ENCODE measurements at places on chromosomes 6 and 20. TPM values are rescaled to one million over a fixed set of nuclear protein-coding genes. Genes with fewer than 3 reads are reported as not detected.
A peak's percentile ranks its signal among the peaks of the same experiment; 100 is the strongest.

DNA sequence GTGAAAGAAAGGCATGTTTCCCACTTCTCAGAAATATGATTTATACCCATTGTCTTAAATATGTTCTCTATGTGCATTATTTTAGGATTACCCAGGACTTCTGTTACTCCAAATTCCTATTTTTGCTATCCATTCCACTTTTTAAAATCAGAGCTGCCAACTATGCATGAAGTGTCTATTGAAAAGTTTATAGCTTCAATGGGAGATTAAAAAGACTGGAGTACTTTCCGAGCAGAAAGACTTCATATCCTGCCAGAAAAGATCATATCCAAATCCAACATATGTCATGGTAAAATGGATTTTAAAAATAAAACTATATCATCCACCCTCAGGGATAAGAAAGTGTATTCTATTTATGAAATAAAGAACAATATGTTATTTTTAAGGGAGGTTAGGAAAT lies 212.7 kb downstream of the COL12A1 start:
- no peak for DNase-seq

GRCh38 chr6:29702519-29703103 lies 20.6 kb upstream of the HLA-F start:
- DNase-seq = no peak

- DNase-seq = no peak
These were observed 106.0 kb downstream of the SAMD5 start for GRCh38 chr6:147614501-147614900.

DNA sequence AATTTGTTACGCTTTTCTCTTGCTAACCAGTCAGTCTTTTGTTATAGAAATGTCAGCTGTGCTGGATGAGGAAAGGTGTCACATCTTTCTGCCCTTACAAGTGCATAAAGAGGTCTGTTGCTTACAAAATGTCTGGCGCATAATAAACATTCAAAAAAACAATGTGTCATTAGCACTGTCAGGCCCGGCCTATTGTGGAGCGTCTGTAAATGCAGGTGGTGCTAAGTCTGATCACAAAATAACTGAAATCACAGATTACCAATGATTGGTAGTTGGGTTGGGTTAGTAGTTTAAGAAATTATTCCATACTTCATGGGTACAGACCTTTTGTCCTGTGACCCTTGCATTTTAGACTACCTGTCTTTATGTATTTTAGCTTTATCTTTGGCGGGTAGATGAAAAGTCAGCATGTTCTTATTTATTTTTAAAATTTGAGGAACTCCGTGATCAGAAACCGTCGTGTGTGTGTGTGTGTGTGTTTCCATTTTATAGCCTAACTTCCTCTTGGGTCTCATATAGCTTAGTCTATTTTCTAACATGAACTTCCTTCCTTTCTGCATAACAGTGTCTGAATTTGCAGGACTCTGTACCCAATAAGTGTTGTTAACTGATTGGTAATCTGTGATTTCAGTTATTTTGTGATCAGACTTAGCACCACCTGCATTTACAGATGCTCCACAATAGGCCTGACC lies 88.1 kb upstream of the IFNGR1 start:
- no peak for DNase-seq

- DNase-seq = no peak
These were observed 34.0 kb upstream of the FANCE start for GRCh38 chr6:35417979-35418661.

- no peak for DNase-seq
These were observed 133.3 kb upstream of the AGPAT4 start for GRCh38 chr6:161407115-161407514.

LAMA4 gene
- total RNA-seq = not detected

DNA sequence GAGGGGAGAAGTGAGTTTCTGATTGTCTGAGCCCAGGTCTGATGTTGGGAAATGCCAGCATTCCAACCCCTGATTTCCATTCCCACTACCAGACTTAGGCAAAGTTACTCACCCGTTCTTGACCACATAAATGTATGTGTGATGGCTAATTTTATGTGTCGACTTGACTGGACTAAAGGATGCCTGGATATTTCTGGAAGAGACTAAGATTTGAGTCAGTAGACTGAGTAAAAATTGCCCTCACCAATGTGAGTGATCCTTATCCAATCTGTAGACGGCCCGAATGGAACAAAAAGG lies 95.8 kb upstream of the TAB2 start:
- no peak for DNase-seq

C20orf144 gene
- 0.61 TPM for total RNA-seq

DNA sequence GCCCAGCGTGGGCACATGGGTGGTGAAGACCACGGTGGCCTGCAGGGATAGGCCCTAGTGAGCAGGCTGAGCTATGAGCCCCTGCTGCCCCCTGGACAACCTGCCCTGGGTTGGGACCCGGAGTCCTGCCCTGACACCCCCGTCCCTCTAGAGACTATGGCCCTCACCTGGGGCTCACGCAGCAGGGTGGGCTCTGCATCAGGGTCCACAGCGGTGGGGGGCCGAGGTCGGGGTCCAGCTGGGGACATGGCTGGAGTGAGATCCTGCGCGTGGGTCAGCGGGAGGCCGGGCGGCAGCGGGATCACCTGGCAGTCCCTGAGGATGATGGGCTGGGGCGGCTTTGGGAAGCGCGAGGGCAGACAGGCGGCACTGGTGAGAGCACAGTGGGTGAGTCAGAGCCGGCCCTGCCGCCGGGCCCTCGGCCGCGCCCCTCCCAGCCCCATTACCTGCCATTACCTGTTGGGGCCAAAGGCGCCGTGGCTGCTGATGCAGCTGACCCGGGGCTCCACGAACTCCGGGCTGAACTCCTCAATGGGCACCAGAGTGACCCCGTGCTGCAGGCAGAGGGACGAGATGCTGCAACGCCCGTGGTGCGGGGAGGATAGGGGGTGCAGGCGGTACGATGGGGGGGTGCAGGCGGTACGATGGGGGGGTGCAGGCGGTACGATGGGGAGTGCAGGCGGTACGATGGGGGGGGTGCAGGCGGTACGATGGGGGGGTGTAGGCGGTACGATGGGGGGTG lies 27.9 kb downstream of the ADRM1 start:
- DNase-seq = peak; percentile 3

SDCBP2 gene
- 0.94 TPM for total RNA-seq

SLC25A27 gene
- 2.3 TPM for total RNA-seq

DNA sequence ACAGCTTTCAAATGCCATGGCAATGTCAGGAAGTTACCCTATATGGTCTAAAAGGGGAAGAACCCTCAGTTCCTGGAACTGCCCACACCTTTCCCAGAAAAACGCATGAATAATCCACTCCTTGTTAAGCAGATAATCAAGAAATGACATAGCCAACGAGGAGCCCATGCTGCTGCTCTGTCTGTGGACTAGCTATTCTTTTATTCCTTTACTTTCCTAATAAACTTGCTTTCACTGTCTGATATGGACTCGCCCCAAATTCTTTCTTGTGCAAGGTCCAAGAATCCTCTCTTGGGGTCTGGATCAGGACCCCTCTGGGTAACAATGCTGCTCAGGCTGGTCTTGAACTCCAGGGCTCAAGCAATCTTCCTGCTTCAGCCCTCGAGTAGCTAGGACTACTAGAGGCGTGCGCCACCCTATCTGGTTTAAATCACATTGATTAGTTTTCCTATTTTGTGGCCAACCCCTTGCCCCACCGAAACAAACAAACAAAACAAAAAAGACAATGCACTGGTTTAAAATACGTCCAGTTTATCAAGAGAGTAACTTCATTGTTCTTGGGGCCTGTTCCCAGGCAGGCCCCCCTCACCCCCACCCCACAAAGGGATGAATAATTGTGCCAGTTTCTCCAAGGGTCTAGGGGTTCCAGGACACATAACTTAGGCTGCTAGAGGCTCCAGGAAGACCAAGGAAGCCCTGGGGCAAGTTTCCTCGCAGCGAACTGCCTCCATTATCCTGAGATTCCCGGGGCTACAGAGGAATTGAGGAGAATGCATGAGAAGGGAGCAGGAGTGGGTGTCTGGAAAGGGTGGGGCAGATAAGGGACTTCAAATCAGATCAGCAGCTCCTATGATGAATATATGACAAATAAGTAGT lies 10.1 kb upstream of the AKAP12 start:
- DNase-seq = no peak

EMILIN3 gene
- not detected for total RNA-seq

DNA sequence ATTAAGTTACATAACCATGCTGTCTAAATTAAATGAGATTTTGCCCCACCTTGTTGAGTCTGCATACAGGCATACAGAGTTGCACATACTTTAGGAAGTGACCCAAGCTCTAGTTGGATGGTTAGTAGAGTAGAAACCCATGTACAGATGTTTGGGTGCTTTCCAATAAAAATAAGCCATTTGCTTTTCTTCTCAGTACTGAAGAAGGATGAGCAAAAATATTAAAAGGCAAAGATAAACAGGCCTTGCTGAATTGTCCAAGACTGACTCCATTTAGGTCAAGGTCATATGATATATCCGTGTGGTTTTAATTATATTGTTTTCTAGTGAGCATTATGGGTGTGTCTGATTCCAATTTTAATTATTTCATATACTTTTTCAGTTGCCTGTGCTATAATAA lies 589.4 kb downstream of the RFPL4B start:
- DNase-seq = no peak

- no peak for DNase-seq
These were observed 4.7 kb upstream of the ENPP5 start for GRCh38 chr6:46175446-46175845.

IL17A gene
- total RNA-seq = not detected

GRCh38 chr6:123925350-123925749 lies 121.7 kb downstream of the NKAIN2 start:
- no peak for DNase-seq

ANKRD66 gene
- not detected for total RNA-seq

- DNase-seq = no peak
These were observed 9.8 kb downstream of the PGM3 start for GRCh38 chr6:83183082-83183828.

GRCh38 chr6:85421972-85422371 lies 27.9 kb upstream of the NT5E start:
- no peak for DNase-seq

- DNase-seq = no peak
These were observed 15.9 kb downstream of the NRN1 start for GRCh38 chr6:5990786-5991185.

SNAI1 gene
- 0.44 TPM for total RNA-seq

GPR6 gene
- total RNA-seq = not detected

- no peak for DNase-seq
These were observed at the start of gene MCCD1 for GRCh38 chr6:31528821-31529328. MCCD1 (plus strand) TSS chr6:31528962; CDS start chr6:31529015, 53 bp downstream.

DNA sequence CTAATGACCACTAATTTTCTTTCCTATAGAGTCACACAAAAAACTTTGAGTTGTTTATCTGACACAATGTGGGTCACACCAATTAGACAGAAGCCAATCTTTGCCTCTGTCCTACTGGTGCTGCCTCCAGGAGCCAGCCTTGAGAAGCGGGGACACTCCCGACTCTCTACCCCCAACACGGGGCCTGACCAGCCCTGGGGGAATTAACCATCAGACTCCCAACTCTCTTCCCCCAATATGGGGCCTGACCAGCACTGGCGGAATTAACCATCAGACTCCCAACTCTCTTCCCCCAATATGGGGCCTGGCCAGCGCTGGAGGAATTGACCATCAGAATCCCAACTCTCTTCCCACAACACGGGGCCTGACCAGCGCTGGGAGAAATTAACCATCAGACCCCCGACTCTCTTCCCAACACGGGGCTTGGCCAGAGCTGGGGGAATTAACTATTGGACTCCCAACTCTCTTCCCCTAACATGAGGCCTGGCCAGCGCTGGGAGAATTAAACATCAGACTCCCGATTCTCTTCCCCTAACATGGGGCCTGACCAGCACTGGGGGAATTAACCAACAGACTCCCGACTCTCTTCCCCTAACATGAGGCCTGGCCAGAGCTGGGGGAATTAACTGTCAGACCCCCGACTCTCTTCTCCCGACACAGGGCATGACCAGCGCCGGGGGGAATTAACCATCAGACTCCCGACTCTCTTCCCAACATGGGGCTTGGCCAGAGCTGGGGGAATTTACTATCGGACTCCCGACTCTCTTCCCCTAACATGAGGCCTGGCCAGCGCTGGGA lies 12.5 kb downstream of the CST7 start:
- no peak for DNase-seq

RIN2 gene
- 0.72 TPM for total RNA-seq

DNA sequence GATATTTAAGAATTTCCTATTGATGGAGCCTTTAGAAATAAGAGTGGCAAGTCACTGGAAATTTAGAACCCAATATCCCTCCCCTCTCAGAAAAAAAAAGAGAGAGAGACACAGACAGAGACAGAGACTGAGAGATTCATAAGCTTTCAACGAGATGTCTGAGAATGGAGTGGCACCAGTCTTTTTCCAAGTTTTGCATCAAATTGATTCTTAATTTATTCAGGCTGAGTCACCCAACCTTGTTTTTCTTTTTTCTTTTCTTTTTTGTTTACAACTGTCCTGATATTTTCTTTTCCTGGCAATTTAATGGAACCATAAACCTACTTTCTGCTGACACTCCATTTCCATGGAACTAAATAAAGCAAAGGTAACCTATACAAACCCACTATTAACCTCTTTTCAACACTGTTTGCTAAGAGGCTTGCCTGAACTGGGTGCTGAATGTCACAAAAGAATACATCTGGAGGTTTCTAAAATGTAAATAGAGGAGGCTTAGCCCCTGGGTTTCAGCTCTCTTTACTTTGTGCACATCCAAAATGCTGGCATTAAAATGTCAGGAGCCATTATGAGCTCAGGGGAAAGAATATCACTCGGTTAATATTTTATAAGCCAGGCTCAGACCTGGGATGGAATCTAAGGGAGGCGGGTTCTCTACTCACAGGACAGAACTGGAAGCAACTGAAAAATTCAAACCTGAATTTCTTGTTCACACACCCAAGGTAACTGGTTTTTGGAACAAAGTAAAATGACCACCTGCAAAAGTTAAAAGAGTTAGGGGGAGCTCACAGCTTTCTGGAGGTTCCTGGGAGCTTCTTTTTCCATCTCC lies 100.8 kb downstream of the BFSP1 start:
- DNase-seq = no peak

DNA sequence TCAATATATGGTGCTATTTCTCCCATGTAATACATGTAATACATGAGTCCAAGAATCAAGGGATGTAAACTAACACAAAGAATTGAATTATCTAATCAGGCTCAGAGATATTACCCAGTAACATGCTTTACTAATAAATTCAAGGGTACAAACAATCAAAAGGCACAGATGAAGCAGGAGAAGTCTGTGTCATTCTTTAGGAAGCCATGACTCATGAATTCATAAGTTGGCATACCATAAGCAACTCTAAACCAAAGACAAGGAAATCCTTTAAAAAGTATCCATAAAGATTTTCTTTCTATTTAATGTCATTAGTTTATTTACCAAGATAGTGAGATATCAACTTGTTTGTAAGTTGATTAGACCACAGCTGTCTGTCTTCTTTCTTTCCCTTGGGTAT lies 446.0 kb upstream of the IMPG1 start:
- DNase-seq = no peak

Measured in CD4-positive, alpha-beta memory T cell (primary cell).